ENCODE measurements at places on chromosomes 1 and 21.
A peak's percentile ranks its signal among the peaks of the same experiment; 100 is the strongest.

DNA sequence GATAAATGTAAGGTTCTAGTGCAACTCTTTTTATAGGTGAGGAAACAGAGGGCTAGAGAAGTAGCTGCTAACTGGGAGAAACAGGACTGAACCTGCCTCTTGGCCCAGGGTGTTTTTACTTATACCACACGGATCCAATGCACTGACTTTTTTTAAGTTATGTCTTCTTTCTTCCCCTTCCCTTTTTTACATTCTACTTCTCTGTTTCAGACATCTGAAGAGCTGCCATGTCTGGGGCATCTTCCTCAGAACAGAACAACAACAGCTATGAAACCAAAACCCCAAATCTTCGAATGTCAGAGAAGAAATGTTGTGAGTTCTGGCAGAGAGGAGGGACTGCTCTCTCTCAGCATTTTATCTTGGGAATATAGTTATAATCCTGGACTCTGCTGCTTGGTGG is 1.4 kb downstream of the PFKFB2 start:
- no peak for DNase-seq

- DNase-seq, result no peak
Measured at GRCh38 chr1:229578168-229579058, 19.9 kb upstream of the ABCB10 start.

DNA sequence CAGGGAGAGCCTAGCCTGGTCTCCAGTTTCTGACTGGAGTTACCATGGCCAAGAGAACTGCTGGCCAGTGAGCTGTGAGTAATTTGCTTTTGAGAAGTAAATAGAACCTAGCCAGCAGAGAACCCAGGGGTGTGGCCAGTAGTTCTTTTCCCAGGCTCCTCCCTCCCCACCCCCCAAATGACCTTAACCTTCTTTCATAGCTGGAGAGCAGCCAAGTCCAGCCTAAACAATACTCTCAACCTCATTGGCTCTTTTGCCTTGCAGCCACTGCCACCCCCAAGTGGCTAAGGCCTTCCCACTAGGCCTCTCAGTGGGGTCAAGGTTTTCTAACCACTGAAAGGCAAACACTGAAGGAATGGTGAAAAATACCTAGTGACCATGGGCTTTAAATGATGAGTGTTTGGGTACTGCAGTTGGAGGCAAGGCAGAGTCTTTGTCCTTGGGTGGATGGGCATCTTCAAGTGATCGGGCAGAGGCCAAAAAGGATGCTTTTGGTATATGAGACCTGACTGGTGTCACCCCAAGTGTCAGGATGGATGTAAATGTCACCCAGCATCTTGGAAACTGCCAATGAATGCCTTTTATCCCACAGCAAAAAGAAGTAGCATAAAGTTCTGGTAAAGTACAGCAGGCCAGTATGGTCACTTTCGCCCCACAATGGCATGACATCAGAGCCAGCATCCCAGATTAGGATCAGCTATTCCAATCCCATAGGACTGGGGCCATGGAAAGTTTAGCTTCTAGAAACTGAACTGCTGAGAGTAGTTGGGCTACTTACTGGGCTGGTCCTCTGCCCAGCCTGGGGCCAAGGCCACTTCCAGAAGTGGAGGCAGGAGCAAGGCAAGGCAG is 3.5 kb upstream of the PIGV start:
- no peak for DNase-seq

GRCh38 chr1:83794384-83794783 is 204.5 kb downstream of the TTLL7 start:
- no peak for DNase-seq

DNA sequence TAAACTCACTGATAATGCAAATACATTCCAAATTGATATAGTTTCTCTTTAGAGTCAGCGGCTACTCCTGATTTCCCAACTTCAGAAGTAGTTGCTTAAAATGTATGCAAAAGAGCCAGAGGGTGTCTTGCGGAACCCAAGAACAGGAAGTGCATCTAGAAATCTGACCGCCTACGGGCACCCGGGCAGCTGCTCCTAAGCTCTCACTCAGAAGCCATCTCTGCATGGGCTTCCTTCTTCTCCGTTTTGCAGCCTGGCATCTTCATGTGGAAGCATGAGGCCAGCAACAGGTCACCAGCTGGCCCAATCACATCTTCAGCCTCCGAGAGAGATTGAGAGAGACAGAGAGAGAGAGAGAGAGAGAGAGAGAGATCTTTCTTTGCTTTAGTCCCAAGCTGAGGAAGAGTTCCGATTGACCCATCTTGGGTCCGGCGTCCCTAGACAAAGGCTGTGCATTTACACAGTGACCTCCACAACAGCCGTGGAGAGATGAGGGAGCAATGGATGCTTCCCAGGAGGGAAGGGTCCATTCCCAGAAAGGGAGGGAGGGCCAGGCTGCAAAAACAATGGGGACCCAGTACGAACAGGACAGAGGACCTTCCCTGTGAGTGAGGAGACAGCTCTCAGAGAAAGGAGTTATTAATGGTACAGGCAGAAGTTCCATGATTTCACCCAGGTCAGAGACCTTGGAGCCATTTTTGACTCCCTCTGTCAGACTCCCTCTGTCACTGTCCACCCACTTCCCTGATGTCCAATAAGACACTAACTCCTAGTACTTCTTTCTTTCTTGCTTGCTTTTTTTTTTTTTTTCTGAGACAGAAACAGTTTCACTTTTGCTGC is 28.2 kb upstream of the SLC30A1 start:
- no peak for DNase-seq

DNA sequence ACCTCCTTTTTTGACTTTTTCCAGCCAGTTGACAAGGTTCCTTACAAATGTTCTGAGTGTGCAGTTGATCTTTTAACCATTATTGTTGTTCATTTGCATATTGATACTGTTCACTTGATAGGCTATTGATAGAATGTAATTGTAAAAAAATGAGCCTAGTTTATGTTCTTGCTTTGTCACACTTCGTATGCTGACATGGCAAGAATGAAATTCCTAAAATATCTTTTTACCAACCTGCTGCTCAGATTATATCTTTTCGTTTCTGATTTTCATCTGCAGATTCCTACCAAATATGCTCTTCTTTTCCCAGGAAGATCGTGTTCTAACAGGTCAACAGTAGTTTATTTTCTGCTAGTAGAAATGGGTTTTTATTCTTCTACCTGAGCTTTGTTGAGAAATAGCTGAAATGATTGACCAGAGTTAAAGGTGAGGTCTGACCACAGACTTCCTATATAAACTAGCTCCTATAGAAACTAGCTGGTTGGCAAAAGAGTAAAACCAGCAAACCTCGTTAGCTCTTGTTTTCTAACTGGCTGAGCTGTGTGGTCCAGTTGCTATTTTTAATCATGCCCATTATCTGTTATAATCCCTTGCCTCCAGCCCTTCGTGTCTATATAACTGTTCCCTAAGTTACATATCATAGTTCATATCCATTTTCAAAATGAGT is 174.8 kb downstream of the HS2ST1 start:
- no peak for DNase-seq

DNA sequence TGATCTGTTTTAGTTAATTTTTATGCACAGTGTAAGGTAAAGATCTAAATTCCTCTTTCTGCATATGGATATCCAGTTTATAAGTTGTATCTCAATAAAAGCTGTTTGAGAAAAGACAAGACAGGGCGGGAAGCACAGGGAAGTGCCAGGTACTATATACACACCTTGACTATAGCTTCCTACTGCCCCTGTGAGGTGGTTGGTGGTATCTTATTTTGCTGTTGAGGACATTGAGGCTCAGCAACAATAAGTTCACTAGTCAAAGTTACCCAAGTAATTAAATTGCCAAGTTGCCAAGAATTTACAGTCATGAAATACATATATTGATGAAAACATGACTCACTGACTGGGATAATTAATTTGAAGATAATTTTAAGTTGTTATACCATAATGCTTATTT is 109.1 kb downstream of the CD247 start:
- DNase-seq, result no peak

GRCh38 chr1:62772607-62773295 is 11.2 kb upstream of the ATG4C start:
- no peak for DNase-seq

DNA sequence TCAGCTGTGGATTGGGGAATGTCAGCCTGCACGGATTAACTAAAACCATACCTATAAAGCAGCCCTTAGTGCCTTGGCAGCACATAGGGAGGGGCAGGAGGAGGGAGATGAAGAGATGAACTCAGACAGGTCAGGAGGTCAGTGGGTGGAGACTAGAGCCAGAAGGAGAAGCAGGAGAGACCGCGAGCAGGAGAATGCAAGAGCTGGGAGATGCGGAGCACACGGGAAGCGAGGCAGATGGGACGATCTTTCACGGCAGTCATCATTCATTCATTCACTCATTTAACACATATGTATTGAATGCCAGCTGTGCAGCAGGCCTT is 41.9 kb downstream of the NEK2 start:
- no peak for DNase-seq

GRCh38 chr1:109783436-109783835 is 19.7 kb upstream of the EPS8L3 start:
- no peak for DNase-seq

GRCh38 chr1:18134324-18135046 is 26.9 kb downstream of the IGSF21 start:
- no peak for DNase-seq

DNA sequence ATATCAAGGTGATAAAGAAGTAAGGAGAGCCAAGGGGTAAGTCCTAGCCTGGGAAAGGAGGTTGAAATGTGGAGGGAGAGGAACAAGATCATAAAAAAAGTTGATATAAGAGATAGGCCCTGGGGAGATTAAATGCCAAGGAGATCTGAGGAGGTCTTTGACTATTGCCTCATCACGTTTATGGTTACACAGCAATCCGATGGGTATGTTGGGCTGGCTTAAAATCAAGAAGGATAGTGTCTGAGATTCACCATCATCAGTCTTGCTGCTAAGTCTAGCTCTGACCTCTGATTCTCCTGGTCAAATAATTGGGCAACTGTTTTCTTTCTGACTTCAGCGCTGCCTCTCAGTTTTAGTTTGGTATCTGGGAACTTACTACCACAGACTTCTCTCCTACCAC is 416.3 kb downstream of the GPATCH2 start:
- DNase-seq, result no peak

- DNase-seq, result peak; percentile 82
Measured at GRCh38 chr1:160726498-160727315, 12.3 kb upstream of the SLAMF7 start.

- no peak for DNase-seq
Measured at GRCh38 chr1:178579562-178579961, 66.7 kb downstream of the TEX35 start.

- no peak for DNase-seq
Measured at GRCh38 chr1:204213668-204214662, at the start of gene GOLT1A. TSS of gene GOLT1A (minus strand) at chr1:204213988. CDS start at chr1:204213906, 82 bp downstream.

DNA sequence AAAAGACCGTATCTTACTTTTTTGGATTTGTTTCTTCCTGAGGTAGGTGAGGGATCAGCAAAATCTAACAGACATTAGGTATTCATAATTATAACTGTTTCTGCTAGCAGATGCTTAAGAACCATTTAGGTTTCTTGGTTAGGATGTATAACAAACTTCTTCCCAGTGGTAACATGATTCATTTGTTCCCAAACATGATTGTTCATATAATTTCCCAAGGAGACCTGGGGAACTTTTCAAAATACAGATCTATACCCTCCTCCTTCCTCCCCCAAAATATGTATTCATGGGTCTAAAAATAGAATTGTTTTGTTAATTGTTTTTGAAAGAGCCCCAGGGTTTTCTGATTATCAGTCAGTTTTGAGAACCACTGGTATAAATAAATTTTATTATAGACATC is 228.2 kb downstream of the COP1 start:
- DNase-seq, result no peak

DNA sequence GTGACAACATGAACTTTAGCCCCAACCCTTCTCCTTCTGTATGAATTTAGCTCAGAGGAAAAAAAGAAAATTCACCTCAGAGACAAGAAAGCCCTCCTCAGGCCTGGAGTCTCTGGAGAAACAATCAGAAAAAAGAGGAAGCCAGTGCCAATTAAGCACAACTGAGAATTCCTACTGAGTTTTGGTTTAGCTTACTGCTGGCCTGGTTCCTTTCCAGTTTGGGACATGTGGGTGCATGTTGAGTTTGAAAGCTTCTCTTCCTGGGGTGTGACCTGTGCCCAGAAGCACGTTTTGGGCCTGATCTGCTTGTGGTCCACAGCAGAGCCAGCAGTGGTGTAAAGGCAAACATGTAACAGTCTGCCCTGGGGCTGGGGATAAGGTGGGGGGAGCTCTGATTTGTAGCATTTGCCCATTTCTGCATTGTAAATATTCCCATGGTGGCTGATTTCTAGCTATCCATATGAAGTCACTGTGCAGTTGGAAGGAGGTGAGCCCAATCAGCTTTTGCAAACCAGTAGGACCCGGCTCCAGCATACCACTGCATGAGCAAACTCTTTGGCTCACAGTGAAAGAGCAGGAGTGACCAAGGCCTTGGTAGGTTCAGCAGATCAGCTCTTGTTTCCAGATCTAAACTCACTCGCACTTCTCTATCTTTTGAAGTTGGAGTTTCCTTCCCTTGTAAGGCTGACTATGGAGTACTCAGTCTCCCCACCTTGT is 4.7 kb upstream of the THEM5 start:
- DNase-seq, result no peak

DNA sequence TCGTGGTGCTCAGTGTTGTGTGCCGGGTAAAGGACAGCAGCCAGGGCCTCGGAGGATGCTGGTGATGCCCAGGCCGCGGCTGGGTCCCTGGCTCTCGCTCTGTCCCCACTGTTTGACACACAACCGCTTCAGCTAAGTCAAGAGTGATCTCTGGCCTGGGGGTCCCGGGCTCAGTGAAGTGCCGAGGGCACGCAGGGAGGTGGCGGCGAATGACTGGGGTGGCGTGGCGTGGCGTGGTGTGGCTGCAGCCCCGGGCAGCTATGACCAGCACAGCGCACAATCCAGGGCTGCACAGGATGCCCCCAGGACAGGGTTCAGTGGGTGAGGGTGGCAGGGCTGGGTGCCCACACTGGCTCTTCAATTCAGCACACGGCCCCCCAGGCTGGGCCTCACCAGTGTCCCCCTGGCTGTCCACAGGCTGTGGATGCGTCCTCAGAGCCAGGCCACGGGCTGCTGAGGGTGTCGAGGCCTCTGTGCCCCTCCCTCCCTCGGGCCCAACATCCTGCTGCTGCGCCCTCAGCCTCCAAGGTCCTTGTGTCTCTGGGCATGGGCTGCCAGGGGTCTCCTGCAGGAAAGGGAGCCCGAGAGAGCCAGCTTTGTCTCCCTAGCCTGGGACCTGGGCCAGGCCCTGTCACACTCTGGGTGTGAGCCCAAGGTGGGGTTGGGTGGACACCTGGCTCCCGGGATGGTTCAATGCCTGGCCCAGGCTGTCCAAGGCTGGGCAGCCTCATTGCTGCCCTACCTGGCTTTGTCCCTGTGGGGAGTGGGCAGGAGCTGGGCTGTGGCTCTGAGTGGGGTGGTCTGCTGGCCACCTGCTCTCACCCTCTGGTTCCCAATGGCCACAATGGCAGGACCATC is 12.0 kb upstream of the SKI start:
- DNase-seq, result no peak
